ENCODE measurements at places on chromosomes 7 and 10.

GRCh38 chr10:35182631-35183510 lies 56.2 kb downstream of the CREM start:
- no peak for DNase-seq

- DNase-seq: no peak
Measured at GRCh38 chr7:94182066-94182465, 177.9 kb upstream of the BET1 start.

DNA sequence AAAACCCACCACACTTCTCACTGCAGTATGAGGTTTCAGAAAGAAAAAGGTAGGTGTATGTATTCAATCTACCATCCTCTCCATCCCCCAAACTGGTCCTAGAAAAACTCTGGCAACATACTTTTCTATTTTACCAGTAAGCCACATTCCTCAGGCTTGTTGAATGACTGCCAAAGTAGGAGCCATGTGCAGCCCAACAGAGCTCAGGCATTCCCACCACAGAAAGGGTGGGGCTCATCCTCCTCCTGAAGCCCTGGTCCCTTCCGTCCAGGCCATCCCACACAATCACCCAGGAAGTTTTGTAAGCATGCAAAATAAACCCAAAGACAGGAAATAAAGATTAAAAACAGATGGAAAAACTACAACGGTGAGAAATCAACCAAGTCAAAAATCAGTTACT lies 57.2 kb downstream of the MAD1L1 start:
- DNase-seq: no peak

DNA sequence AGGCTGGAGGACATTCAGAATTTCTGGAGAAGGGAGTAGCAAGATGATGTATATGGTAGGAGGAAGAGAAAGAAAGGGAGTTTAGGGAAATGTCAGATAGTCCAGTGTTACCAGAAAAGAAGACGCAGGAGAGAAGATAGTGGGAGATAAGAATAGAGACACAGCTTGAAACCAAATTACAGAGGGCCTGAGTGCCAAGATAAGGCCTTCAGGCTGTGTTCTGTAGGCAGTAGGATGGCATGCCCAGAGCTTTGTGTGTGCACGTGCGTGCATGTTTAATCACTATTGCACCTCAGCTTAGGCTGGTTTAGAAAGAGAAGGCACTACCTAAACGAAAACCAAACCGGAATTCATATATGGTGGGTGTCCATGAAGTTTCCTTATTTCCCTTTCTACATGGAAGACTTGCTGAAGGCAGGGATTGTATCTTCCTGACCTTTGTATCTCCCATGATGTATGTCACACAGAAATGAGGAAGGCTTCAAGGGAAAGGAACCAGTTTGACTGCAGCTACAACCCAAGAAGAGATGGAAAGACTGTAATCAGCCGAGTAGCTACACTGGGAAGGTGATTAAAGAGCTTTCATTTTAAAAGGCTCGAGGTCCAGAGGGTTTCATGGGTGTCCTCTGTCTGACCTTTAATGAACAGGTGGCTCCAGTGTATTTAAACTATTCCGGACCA lies 35.8 kb upstream of the BHLHA15 start:
- no peak for DNase-seq

GRCh38 chr7:2098056-2098455 lies 134.7 kb downstream of the MAD1L1 start:
- DNase-seq: no peak
